ENCODE measurements at places on chromosomes 1 and 21.

DNA sequence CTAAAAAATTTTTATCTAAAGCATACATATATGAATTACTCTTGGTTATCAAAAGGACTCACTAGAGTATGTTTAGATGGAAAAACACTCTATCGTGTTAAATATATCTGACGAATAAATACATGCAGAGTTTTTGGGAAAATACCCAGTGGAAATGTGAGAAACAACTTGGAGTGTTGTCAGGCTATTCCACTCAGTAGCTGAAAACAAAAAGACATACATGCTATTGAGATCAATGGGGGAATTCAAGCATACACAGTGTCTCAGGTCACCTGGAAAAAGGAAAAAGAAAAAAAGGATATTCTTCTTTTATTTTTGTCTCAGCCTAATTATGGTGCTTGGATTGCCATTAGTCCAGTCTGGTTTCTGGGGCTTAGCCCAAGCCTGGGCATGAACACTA lies 247.0 kb upstream of the LYPLAL1 start:
- no peak for DNase-seq

DNA sequence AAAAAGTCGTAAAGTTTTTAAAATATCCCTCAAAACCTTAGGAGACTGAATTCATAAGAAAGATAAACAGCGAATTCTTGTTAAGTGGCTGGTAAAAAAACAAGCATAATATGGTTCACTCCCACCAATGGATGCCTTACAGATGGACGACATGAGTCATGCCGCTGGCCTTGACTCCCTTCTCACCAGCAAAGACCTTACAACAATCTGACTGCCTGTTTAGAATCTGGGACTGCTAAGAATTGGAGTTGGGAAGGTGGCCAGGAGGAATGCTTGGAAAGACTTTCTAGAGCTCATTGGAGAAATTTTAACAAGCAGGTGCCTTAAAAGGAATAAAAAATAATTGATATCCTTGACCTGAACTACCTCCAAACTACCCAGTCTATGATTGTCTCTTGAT lies 206.9 kb upstream of the FMN2 start:
- DNase-seq: no peak

- no peak for DNase-seq
Measured at GRCh38 chr1:64920941-64921589, 45.3 kb downstream of the JAK1 start.

DNA sequence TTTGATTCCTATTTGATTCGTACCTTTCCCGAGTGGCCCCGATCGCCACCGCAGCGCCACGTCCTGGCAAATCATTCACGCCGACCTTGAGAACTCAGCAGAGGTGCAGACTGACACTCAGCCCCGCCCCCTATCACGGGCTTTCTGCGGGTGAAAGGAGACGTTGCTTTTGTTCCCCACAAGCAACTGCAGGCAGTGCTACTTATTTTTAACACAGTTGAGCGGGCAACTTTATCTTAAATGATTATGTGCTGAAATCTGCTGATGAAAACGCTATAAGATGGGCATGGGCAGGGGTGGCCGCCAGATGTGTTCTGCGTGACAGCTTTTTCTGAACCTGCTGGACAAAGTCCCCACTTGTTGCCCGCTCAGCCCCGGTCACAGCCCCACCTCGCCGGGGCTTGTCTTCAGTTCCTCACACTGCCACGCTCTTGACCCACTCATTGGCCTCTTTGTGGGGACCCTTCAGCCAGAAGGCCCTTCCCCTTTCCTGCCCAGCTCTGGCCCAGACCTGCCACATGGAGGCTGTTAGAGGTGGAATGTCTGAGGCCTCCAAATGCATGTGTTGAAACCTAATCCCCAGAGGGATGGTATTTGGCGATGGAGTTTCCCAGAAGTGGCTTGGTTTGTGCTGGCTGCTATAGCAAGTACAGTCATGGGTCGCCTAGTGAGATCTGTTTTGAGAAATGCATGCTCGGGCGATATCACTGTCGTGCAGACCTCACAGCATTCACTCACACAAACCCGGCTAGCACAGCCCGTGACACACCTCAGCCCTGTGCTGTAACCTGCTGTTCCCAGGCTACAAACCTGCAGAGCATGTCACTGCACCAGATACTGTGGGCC lies 15.7 kb upstream of the PDXK start:
- no peak for DNase-seq

GRCh38 chr1:110021285-110021684 lies 13.1 kb upstream of the STRIP1 start:
- DNase-seq: no peak

DNA sequence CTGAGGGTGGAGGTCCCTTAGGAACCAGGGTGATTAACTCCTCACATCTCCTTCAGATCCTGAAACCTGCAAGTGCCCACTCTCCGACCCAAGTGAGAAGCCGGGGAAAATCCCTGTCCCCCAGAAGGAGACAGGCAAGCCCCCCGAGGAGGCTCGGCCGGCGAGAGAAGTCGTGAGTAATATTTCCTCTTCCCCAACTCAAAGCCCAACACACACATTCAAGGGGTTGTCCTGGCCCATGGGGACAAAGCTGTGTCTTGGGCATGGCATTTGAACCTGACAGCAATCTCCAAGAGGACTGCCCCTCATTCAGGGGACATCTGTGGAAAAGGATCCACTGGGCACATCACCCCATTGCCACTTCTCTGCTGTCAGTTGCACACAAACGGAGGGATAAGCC lies 23.6 kb downstream of the VASH2 start:
- DNase-seq: no peak

DNA sequence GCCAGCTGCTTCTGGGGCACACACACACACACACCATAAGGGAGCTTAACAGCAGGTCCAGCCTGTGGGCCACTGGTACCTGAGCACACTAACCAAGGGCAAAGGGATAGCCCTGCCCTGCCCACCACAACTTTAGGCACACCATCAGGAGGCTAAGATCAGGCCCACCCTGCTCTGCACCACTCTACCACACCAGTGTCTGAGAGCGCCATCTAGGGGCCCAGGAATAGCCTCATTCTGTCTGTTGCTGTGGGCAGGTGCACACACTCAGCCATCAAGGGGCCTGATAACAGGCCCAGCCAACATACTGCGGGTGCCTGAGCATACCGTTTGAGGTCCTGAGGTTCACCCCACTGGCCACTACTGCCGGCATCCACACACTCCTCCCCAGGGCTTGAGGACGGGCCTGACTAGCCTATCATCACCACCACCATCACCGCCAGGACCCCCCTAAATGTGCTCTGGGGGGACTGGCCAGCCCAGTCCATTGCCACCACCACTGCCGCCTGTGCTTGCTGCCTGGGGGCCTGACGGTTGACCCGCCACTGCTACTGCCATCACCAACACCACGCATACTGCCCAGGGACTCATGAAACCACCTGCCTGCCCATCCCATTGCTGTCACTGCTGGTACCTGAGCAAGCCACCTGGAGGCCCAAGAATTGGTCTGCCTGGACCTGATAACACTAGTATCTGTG lies 31.3 kb downstream of the NSL1 start:
- peak; percentile 11 for DNase-seq

DNA sequence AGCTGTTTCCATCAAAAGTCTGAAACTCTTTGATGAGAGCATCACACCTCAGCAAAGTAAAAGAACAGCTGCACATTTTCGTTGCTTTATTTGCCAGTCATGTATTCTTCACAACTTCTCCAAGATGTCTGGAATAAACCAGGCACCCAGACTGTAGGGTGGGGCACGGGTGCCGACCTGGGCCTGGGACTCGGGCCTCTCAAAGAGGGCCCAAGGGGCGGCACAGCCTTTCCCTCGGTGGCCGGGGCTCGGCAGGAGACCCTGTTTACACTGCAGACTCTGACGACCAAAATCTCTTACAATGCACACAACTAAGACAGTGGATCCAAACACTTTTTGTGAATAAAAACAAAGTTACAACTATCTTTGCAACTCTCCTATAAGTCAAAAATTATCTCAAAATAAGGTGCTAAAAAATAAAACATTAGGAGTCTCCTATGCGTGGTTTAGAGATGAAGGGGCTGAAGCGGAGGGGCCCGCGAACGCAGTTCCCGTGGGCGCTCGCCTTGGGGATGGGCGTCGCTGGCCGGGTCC lies 696 bp downstream of the LSS start:
- DNase-seq: no peak

DNA sequence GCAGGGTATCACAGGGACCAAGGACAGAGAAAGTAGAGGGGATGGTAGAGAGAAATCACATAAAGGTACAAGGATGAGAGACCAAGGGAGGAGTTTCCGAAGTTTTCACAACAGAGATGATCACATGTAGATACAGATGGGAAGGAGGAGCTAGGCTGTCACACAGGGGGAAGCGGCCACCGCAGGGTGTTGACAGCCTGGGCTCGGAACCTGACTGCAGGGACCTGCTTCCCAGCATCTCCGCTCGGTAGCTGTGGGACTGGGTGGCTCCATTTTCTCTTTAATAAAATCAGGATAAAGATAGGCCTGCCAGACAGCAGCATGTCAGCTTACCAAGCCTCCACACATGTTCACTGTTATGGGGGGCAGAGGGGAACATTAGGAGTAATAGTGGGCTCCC lies 32.3 kb downstream of the CDCA8 start:
- DNase-seq: no peak

- DNase-seq: no peak
Measured at GRCh38 chr1:243179720-243180119, 75.4 kb downstream of the CEP170 start.

Data from SW480 (cell line).